Central memory CD8-positive, alpha-beta T cell (primary cell): ENCODE measurements at places on chromosomes 4 and X.

DNA sequence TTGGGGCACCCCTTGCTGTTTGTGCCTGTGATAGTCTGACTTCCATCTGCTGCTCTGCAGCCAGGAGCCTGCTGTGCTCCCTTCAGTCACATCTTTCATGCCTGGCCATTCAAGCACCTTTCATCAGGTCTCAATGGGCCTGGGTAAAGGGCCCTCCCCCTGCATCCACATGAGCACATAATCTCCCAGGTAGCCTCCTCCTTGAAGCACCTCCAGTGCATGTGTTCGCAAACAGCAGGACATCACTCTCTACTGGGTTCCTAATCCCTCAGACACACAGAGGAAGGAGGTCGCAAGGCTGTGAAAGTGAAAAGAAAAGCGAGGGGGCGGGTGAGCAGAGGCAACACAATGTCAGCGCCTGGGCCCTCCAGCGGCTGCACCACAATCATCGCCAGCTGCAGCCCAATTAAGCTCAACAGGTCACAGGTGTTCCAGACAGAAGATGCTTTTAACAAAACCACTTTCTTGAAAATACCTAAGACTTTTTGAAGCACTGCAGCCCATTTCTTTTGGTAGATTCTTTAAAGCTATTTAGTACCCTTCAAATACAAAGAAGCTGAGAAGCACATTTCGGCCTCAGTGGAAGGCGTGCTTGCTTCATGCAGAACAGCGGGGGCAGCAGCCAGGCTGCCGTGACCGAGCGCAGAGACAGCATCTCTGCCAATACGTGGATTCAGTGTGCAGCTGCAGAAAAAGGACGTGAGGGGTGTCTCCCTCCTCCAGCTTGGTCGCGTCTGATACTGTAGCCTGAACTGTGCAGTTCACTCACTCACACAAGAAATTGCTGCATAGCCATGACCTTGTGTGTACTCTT, 92.2 kb upstream of the SPRY1 start:
- no peak for DNase-seq

GRCh38 chr4:78481180-78481579, 70.4 kb upstream of the ANXA3 start:
- DNase-seq = no peak

- DNase-seq = no peak
Observed at GRCh38 chr4:130080872-130081451, 985.0 kb downstream of the C4orf33 start.

DNA sequence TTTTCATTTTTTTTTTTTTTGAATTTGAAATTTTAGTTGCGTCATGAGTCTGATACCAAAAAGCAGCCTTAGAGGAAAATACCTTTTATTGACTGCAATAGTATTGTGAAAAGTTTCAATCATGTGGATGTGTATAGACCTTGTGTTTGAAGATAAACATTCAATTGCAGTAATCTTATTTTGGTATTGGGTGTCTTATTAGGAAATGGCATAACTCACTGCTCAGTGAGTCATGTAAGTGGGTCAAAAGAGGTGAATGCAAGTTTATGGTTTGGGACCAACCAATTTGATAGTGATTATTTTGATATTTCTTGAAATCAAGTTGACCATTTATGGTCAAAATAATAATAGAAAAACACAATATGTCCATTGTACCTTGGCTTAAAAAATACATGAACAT, 627.8 kb upstream of the SLIT2 start:
- no peak for DNase-seq

DNA sequence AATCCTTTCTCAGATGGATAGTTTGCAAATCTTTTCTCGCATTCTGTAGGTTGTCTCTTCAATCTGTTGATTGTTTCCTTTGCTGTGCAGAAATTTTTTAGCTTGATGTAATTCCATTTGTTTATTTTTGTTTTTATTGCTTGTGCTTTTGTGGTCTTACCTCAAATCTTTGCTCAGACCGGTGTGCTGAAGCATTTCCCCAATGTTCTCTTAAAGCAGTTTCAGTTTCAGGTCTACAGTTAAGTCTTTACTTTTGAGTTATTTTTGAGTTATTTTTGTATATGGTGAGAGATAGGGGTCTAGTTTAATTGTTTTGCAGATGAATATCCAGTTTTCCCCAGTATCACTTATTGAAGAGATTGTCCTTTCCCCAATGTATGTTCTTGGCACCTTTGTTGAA, 18.2 kb upstream of the SLC25A14 start:
- no peak for DNase-seq

GRCh38 chrX:48493890-48494364, 14.9 kb upstream of the PORCN start:
- no peak for DNase-seq

DNA sequence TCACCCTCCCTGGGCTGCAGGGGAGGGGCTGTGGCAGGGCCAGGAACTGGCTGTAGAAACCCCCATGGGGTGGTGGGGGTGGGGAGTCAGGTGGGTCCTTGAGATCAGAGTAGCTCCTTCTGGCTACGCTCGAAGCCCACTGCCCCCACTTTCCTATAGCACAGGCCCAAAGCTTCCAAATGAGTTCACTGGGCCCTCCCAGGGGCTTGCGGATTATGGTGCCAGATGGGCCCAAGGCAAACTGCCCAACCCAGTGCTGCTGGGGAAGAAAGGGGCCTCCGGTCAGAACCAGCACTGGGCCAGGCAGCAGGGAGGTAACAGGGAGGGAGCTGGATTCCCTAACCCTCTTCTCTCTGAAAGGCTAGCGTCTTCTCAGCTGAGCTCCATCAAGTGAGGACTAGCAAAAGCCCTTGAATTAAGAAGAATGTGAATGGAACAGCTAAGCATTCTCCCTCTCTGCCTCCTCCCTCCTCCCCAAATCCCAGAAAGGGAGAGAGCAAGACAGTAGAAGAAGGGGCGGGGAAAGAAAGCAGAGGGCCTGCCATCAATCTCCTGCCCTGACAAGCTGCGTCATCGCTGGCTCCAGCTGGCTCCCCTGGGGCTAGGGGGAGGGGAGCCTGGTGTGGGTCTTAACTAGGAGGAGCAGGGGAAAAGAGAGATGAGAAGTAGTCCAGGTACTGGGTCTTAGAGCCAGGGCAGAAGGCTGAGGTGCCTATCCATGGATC, 34.7 kb downstream of the FRMPD3 start:
- no peak for DNase-seq

GRCh38 chrX:3044671-3045070, 3.4 kb downstream of the ARSF start:
- DNase-seq = no peak

- DNase-seq = peak; percentile 37
Observed at GRCh38 chr4:2787230-2788100, 5.4 kb upstream of the SH3BP2 start.

- no peak for DNase-seq
Observed at GRCh38 chr4:88457307-88458103, 586 bp downstream of the HERC5 start.

- DNase-seq = no peak
Observed at GRCh38 chr4:133390198-133390855, 241.2 kb downstream of the PCDH10 start.

- no peak for DNase-seq
Observed at GRCh38 chr4:39792529-39792928, 94.6 kb downstream of the UBE2K start.

DNA sequence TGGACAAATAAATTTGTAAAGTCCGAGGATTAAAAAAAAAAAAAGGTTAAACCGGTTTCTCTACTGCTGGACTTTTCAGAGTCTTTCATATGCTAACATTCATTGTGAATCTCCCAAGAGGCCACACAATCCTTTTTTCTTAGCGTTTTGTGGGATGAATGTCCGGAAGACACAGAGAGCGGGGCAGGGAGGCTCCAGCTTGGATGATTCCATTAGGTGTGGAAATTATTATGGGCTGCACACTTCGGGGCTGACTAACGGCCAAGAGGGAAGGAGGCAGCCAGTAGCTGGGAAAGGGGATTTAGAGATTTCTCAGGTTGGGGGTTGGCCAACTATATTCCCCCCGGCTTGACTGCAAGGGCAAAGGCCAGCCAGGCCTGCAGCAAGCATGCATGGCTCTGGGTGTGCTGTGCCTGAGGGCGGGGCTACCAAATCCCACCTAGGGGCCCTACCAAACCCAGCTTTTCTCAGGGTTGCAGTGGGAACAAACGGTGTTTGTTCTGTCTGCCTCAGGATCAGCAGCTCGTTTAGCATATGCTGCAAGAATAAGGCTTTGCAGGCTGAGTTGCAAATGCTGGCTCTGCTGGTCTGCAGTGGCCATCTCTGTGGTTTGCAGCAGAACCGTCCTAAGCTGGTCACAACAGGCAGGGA, 28.6 kb downstream of the NYX start:
- no peak for DNase-seq

DNA sequence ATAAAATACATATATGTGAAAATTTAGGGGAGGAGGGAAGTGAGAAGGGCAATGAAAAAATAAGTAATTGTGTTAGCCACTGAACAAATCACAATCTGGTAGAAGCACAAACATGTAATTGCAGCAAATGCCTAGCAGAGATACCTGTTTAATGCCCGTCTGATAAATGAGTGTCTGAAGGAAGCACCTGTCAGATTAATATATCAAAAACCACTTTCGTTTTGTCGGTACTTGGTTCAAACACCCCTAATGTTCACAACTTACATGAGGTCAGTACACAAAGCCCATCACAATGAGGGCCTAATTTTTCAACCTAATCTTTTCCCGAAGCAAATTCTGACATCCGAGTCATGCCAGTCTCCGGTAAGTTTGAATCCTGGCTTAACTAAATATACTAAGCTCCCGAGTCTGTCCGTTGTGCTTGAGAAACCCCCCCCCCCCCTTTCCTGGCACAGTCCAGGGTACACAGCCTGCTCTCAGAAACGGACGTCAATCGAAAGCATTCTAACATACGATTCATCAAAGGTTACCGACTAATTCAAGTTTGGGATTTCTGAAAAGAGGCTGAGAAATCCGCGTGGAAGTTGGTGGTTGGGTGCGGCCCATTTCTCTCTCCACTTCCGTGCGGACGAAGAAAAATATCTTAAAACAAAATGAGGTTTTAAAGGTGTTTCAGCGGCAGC, 758 bp downstream of the SDAD1 start:
- no peak for DNase-seq

DNA sequence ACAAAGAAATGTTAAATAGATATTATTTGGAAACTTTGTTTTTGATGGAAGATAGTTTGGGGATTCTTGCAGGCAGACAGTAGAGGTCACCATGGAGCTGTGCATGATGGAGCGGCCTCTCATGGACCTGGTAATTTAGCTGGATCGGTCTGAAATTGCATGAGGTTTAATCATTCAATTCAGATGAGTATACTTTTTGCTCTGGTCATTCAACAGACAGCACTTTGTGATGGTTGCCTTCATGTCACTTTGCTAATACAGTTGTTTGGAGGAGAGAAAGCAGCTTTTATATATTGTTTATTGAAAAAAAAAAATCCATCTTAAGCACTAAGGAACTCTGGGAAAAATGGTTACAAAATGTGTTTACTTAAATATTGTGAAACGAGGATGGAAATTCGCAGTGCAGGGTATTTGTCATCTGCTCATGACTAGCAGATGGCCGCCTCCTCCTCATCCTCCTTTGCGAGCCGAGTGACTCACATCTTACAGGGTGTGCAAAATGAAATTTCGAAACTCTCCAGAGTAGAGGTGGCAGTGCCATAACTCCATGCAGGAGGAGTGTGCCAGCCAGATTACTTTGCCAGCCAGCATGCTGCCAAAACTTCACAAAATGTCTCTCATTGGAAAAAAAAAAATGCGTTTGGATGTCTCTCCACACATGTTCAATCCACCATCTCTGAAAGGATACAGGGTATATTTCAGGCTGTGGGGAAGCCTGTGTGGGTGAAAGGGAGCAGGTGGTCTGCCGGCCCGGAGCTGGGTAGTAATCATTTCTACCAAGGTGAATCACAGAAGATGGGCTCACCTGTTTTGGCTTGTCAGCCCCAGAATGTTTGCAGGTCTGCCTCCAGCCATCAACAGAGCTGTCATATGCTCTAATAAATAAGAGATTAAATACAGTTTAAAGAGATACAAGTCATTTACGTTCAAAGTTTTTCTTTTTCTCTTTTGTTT, 314.9 kb upstream of the DIPK2B start:
- no peak for DNase-seq

- DNase-seq = no peak
Observed at GRCh38 chr4:160265014-160265413, 1162.1 kb downstream of the RAPGEF2 start.

GRCh38 chrX:70411475-70411874, 11.6 kb upstream of the GDPD2 start:
- no peak for DNase-seq
